ENCODE measurements at places on chromosomes 7 and 10. TPM values are rescaled to one million over a fixed set of nuclear protein-coding genes. Genes with fewer than 3 reads are reported as not detected.

PHTF2 gene
- total RNA-seq = 5.9 TPM

TMEM178B gene
- 0.08 TPM for total RNA-seq

SPDYE9 gene
- not detected for total RNA-seq

FEZF1 gene
- not detected for total RNA-seq

GNAT3 gene
- not detected for total RNA-seq

VWC2 gene
- total RNA-seq = not detected

AKR1B15 gene
- not detected for total RNA-seq

SP8 gene
- not detected for total RNA-seq

SLC13A1 gene
- total RNA-seq = not detected

LRRC61 gene
- total RNA-seq = not detected

GIMAP1 gene
- not detected for total RNA-seq

HOXA5 gene
- total RNA-seq = not detected

GNG11 gene
- total RNA-seq = 2.8 TPM

STEAP1 gene
- total RNA-seq = 53.9 TPM

C10orf95 gene
- not detected for total RNA-seq

PAX4 gene
- total RNA-seq = not detected

AVPI1 gene
- total RNA-seq = 21.1 TPM

GIMAP6 gene
- not detected for total RNA-seq

SCART1 gene
- total RNA-seq = 2.7 TPM

FAM25G gene
- total RNA-seq = not detected

BMPR1A gene
- 39.7 TPM for total RNA-seq

CYP3A7 gene
- total RNA-seq = not detected

EBF3 gene
- total RNA-seq = 8.8 TPM

KBTBD2 gene
- 31.5 TPM for total RNA-seq

EVX1 gene
- total RNA-seq = not detected

HSPA12A gene
- 15.7 TPM for total RNA-seq

PTPRZ1 gene
- total RNA-seq = 0.12 TPM

SMKR1 gene
- not detected for total RNA-seq

LRIT1 gene
- not detected for total RNA-seq

CHN2 gene
- total RNA-seq = 2.2 TPM

PNLIPRP1 gene
- total RNA-seq = not detected

CHST3 gene
- 32.2 TPM for total RNA-seq

PRKCQ gene
- under 0.01 TPM for total RNA-seq

OPN1SW gene
- total RNA-seq = not detected

COL13A1 gene
- 4.0 TPM for total RNA-seq

NOBOX gene
- total RNA-seq = not detected

IL6 gene
- total RNA-seq = 32.2 TPM

UCN3 gene
- total RNA-seq = not detected

ELN gene
- 385 TPM for total RNA-seq

All from smooth muscle cell of the coronary artery (primary cell).